ENCODE measurements at places on chromosomes 11 and 22.

GRCh38 chr11:60700689-60701468 is 1.5 kb downstream of the MS4A8 start:
- DNase-seq = peak; percentile 50

DNA sequence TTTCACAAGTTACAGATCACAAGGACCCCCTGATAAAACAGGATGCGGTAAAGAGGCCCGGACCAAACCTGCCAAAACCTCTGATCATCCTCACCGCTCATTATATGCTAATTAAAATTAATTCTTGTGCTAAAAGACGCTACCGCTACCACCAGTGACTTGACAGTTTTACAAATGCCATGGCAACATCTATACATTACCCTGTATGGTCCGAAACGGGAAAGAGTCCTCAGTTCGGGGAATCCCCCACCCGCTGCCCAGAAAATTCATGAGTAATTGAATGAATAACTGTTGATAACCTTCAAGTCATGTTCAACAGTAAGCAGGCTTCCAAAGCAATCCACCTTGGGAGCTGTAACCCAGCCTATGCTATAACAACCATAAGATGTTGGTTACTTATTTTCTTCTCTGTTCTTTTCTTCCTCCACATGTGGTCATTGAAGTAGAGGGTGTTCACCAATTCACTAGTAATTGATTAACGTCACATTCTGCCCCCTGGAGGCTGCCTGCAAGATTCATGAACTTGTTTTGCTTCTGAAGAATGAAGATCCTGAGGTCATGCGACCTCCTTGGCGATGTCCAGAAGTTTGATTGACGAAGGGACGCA is 20.6 kb downstream of the APOBEC3H start:
- DNase-seq = peak; percentile 67

GRCh38 chr11:77611921-77612320 is 22.2 kb downstream of the AQP11 start:
- DNase-seq = no peak

DNA sequence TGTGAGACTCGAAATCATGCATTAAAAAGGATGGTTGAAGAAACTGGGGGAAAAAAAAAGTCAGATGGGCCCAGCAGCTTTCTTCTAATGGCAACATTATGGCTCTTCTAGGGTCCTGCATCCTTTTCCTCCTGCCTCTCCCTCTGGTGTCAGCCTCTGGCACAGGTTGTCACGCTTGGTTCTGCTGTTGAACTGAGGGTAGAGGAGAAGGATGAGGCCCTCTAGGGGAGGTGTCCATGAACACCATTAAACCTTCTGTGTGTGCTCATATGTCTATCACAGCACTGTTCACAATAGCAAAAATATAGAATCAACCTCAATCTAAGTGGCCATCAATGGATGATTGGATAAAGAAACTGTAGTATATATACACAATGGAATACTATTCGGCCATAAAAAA is 36.0 kb downstream of the BUD13 start:
- DNase-seq = no peak

GRCh38 chr11:102158164-102158735 is 48.0 kb downstream of the YAP1 start:
- DNase-seq = no peak

DNA sequence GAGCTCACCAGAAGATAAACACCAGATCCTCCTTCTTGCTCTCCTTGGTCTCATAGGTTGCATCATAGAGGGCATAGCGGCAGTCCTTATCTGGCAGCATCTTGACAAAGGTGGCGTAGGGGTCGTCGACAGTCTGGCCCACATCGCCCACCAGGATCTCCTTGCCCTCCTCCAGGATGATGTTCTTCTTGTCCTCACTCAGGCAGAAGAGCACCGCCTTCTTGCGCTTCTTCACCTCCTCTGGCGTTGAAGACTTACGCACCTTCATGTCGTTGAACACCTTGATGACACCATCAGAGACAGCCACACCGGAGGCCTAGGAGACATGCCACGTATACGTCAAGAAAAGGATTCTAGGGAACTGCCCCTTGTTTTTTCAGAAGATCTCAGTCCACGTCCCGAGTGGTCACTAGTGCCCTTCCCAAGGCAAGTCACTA is 2.0 kb downstream of the CFL1 start:
- DNase-seq = no peak

GRCh38 chr22:36912694-36913426 is 568 bp upstream of the CSF2RB start:
- DNase-seq = no peak

- DNase-seq = no peak
Observed at GRCh38 chr11:2726964-2727363, 27.2 kb upstream of the KCNQ1OT1 start.

- DNase-seq = peak; percentile 89
Observed at GRCh38 chr11:69950120-69950519, 128.0 kb upstream of the ANO1 start.

DNA sequence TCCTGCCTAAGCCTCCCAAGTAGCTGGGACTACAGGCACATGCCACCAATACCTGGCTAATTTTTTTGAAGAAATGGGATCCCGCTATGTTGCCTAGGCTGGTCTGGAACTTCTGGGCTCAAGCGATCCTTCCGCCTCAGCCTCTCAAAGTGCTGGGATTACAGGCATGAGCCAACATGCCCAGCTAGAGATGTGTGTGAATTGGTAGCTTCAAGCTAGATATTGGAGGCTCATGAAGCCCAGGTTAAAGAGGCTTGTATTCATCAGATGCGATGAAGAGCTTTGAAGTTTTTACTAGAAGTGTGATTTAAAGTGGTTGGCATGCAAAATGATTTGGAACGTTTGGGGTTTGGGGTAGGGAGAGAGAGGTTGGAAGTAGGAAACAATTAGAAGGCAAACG is 19.6 kb downstream of the NF2 start:
- DNase-seq = no peak

GRCh38 chr22:25697181-25697664 is 44.8 kb upstream of the MYO18B start:
- no peak for DNase-seq

GRCh38 chr11:82599836-82600235 is 133.8 kb downstream of the FAM181B start:
- DNase-seq = no peak

DNA sequence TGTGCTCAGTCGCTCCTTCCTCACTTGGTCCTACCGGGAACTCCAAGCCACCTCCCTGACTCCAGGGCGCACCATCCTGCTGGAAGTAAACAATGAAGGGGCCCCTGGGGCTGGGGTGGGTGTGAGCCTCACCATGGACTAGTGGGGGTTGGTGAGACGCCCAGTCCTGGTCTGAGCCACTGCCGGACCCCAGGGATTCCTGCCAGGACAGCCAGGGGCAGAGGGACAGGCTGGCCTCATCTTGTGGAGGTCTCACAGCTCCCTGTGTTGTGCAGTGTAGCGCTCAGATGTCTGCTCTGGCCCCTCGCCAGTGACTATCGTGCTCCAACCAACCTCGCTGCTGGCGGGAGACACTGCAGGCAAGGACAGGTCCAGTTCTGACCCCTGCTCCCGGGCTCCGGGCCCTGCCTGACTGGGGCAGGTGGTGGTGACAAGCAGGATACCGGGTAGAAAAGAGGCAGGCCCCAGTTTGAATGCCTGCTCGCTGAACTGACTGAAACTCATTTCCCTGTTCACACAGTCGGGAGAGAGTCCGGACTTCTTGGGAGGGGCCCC is 1021.4 kb downstream of the BRD1 start:
- DNase-seq = no peak

DNA sequence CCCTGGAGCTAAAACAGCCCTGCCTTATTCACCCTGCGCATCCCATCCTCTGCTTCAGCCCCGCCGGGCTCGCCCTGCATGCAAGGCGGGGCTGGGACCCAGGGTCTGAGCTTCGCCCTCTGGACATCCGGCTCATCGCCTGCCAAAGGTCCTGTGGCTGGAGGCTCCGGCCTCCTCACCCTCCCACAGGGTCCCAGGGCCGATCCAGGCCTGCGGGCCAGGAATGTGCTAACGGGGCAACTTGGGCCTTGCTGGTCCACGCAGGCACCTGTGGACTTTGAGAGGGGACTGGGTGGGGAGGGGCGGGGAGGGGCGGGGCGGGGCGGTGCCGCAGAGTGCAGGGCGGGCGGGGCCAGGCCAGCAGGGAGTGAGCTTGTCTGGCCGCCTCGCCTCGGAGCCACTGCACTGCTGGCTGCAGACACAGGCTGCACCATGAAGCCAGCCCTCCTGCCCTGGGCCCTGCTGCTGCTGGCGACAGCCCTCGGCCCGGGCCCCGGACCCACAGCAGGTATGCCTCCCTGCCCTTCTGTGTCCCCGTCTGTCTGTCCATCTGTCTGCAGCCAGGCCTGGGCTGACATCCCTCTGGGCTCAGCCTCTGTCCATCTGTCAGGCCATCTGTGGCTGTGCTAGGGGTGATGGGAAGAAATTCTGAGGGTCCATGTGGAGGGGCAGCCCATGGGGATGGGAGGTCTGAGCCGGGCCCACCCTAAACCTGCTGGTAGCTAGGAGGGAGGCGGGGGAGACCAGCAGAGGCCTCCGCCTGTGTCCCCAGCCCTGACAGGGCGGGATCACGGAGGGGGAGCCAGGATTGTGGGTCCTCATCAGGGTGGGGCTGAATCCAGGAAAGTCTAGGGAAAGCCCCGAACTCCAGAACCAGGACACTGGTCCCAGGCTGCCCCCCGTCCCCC is at the start of gene SUSD2:
TSS of gene SUSD2 (plus strand) at position 400 of the 908 bp plus-strand sequence. CDS start at position 433, 33 bp downstream.
- DNase-seq = peak; percentile 44

DNA sequence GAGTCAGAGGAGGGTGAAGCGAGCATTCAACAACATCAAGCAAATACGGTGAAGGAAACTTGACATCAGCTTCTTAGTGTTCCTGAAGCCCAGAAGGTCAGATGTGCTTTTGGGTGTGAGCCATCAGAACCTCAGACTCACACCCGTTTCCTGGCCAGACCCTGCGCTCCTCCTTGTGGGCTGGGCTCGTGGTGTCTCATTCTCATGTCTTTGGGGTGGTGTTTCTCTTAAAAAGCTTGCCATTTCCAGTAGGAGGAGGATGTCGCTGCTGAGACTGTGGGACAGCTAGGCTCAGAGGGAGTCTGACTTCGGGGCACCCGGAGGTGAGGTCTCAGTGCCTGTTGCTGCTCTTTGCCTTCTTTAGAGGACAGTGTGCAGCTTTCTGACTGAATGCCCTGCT is 24.2 kb downstream of the PPFIBP2 start:
- no peak for DNase-seq
